Sigmoid colon (tissue), 7 donors: ENCODE measurements at places on chromosomes 3 and 15. TPM values are rescaled to one million over a fixed set of nuclear protein-coding genes. Genes with fewer than 3 reads are reported as not detected.

DNA sequence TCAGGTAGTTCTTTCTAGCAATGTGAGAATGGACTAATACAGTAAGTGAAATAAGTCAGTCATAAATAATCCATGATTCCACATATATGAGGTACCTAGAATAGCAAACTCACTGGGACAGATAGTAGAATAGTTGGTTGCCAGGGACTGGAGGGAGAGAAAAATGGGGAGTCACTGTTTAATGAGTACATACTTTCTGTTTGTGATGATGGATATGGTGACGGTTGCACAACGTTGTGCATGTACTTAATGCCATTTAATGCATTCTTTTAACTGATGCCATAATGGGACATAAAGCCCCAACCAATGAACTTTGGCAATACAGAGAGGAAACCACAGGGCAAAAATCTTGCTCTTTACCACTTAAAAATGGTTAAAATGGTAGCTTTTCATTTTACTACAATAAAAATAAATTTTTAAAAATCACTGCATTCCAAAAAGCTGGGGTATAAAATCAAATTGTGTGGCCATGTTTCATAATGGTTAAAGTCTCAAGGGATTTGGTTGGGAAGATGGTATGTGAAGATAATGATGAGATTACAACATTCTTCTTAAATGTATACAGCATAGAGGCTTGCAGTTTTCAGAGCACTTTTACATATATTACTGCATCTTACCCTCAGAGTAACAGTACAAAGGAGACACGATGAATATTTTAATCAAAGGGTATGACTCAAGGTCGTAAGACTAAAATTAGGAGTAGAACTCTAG is 45.2 kb downstream of the ADAM10 start:
- no peak for DNase-seq

DNA sequence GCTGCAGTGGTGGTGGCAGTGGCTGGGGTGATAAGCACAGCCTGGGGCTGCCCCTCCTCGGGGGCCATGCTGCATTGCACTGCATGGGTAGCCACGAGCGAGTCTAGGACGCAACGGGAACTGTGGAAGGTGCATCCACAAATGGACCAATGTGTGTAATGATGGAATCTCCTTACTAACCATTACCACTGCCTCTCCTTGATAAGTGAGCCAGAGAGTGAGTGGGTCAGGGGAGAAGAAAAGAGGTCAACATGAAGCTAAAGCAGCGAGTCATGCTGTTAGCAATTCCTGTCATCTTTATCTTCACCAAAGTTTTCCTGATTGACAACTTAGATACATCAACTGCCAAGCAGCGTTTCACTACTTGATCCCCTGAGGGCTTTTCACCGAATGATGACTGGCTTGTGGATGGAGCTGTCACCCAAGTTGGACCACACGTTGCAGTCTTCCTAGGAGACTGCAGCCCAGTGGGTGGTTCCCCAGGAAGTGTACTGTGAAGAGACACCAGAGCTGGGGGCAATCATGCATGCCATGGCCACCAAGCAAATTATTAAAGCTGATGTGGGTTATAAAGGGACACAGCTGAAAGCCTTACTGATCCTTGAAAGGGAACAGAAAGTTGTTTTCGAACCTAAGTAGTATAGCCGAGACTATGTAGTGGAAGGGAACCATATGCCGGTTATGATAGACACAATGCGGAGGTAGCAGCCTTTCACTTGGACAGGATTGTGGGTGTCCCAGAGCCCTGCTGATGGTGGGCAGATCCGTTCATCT is 20.6 kb downstream of the SAMD7 start:
- no peak for DNase-seq

The SNURF gene
- 21.8 TPM for total RNA-seq

The BDH1 gene
- total RNA-seq: 3.0 TPM

DNA sequence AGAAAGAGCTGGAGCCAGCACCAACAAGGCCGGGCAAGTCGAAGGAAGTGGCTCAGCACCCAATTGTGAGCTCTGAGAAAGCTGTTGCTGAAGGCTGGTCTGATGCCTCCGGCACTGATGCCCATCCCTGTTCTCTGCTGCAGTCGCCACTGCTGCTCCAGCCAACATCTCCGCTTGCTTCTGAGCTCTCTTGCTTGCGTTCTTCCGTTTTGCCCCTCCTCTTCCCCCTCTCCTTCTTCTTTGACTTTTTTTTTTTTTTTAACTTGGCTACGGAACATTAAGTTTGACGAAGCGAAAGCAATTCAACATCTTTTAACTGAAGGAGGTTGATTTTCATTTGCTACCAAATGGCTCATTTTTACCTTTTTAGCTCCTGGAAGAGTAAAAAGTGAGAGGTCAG is 442.9 kb downstream of the MCTP2 start:
- DNase-seq: no peak

- no peak for DNase-seq
Measured at GRCh38 chr3:9807981-9808344, 2.1 kb upstream of the TTLL3 start.

- no peak for DNase-seq
Measured at GRCh38 chr3:136733317-136733833, 18.8 kb downstream of the STAG1 start.

- no peak for DNase-seq
Measured at GRCh38 chr3:195558602-195559001, 15.5 kb upstream of the PPP1R2 start.

The IGSF10 gene
- total RNA-seq: 1.8 TPM
